Right kidney (tissue), 9 donors: ENCODE measurements at places on chromosomes 5 and 9.
A peak's percentile ranks its signal among the peaks of the same experiment; 100 is the strongest.

DNA sequence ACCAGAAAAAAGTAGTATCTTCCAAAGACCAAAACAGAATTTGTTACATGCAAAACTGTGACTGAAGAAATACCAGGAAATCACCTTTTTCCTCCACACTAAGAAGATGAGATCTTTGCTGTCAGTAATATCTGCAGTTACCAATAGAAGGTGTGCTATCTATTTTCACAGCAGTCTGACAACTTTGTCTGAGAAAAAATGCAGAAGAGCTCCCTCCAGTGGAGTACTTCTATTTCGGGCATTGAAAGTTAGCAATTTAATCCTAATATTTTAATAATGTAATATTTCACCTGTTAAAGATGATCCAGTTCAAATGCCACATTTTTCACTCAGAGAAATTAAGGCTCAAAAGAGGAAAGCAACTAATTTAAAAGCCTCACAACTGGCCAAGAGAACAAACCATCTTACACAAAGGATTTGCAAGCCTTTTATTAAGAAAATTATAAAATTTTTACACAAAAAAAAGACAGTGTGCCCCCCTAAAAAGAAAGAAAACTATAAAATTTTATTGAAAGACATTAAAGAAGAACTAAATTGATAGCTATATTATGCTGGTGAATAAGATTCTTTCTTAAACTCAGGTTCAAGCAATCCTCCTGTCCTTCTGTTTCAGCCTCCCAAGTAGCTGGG is 50.6 kb downstream of the DEPDC1B start:
- DNase-seq = no peak

- no peak for DNase-seq
These were observed 2.4 kb upstream of the DOCK8 start for GRCh38 chr9:212297-212696.

- DNase-seq = no peak
These were observed 222.9 kb downstream of the DOCK8 start for GRCh38 chr9:437574-438001.

- DNase-seq = peak; percentile 4
These were observed 519 bp upstream of the RAD50 start for GRCh38 chr5:132556153-132556762.

DNA sequence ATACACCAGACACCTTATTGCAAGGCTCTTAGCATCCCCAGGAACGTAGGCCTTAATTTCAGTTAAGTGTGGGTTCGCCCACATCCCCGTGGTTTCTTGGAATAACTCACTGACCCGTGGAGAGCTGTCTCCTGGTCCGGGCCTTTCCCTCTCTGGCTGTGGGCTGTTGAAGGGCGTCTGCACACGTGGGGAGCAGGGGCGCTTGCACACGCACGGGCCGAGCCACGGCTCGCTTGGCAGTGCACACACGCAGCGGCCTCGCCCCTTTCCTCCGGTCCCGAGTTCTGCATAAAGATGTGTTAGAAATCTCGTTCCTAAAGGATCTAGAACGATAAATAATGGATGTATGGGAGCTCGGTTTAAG is 141.9 kb downstream of the PBX3 start:
- DNase-seq = peak; percentile 62

DNA sequence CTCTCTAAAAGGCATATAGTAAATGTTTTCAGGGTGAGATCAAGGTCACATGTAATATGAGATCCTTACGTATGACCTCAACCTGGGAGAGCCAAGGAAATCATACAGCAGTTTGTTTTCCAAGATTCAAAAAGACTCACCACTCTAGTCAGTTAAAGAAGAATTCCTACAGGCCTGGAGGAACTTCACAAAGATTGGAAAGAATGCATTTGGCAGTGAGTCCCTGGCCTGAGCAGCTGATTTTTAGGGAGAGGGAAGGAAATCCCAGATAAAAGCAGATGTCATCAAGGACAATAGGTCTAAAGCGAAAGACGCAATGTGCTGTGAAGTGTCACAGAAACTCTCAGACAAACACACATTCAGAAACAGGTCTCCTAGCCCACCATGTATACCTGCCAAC is 424.0 kb upstream of the ZNF462 start:
- no peak for DNase-seq

GRCh38 chr9:90860826-90861225 is 59.2 kb downstream of the SYK start:
- DNase-seq = no peak

DNA sequence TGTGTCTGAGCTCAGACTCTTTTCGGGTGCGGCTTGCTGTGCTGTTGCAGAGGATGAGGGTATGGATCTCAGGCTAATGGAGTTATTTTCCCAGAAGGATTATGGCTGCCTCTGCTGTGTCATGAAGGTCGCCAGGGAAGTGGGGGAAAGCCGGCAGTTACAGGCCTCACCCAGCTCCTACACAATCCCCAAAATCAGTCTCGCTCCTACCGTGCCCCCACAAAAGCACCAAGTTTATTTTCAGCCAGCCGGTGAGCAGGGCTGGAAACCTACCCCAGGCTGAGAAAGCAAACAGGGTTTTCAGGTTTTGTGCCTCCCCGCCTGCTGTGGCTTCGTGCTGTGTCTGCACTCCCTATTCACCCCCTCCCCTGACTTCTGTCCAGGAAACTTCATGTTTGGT is 113.3 kb downstream of the SLC24A2 start:
- DNase-seq = no peak

- no peak for DNase-seq
These were observed at the start of gene AMBP for GRCh38 chr9:114078021-114078780. AMBP (minus strand) TSS chr9:114078300; CDS start chr9:114078209, 91 bp downstream.

GRCh38 chr5:164057121-164057520 is 551.7 kb downstream of the MAT2B start:
- no peak for DNase-seq

- DNase-seq = peak; percentile 42
These were observed 9.9 kb upstream of the FBP2 start for GRCh38 chr9:94603259-94604160.

GRCh38 chr5:161058781-161059180 is 206.8 kb upstream of the ATP10B start:
- no peak for DNase-seq

- no peak for DNase-seq
These were observed at the start of gene HSPB3 for GRCh38 chr5:54455413-54456157. HSPB3 (plus strand) TSS chr5:54455699; CDS start chr5:54455790, 91 bp downstream.

- DNase-seq = peak; percentile 4
These were observed 299.3 kb downstream of the RASEF start for GRCh38 chr9:82763656-82764055.

DNA sequence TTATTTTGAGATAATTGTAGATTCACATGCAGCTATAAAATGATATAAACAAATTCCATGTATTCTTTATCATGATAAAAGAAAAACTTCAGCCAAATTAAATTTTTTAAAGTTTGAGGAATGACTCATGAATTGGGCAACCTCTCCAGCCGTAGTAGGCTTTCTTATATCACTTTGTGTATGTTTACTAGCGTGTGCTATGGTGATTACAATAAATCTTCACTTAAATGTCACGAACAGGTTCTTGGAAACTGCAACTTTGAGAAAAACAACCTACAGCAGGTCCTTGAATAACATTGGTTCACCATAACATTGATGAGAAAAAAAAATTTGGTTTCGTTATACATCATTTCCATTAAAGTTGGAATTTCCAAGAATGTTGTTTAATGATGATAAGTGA is 730.9 kb upstream of the TYRP1 start:
- no peak for DNase-seq

DNA sequence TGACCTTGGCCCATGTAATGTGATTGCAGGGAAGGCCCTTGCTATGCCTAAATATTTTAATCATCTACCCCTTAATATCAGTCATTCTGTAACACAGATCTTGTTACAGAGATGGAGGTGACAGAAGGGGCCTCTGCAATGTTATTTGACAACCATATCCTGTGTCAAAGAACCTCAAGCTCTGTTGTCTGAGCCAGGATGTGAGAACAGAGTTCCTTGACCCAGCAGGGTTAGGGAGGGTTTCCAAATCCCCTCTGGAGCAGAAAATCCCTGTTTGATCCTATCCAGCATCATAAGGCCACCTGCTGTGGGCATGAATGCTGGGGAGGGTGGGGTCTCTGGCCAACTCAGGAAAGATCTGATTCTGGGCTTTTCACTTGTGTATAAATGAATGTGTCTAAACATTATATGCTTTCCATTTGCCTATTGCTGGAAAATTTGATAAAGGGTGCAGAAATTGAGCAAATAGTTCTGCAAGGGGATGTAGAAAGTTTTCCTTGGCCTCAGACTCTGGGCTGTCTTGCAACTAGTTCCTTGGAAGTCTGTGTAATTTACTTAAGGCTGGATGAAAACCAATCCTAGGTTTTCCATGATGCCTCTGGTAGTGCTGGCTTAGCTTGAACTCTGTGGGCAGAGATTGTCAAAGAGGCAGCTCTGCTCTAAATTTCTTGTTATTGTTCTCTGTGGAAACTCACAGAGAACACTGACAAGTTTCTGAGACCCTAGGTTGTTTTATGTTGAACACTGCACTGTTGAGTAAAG is 71.0 kb downstream of the PGM5 start:
- no peak for DNase-seq

DNA sequence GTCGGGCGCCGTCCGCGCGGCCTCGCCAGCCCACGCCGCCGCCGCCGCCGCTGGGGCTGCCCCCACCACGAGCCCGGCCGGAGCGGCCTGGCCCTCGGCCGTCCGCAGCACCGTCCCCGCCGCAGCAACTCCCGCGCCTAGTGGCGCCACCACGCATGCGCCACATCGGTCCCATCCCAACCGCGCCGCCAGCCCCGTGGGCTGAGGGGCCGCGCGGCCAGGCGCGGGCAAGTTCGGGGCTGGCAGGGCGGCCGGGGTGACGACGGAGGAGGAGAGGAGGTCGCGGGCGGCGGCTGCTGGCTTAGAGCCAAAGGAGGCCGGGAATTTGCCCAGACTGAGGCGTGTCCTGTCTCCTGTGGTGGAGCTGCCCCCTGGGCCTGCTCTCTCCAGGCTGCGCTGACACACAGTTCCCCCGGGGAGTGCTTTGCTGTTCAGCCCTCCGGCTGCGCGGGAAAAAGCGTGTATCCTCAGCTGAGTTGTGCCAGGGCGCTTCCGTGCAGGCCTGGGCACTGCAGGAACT is at the start of gene TUSC1:
Gene TUSC1, minus strand, starts transcription at position 298 of the 520 bp plus-strand sequence. Its CDS starts 132 bp downstream, at position 166.
- DNase-seq = peak; percentile 96

- no peak for DNase-seq
These were observed 24.0 kb downstream of the TMEM161B start for GRCh38 chr5:88244686-88245085.

DNA sequence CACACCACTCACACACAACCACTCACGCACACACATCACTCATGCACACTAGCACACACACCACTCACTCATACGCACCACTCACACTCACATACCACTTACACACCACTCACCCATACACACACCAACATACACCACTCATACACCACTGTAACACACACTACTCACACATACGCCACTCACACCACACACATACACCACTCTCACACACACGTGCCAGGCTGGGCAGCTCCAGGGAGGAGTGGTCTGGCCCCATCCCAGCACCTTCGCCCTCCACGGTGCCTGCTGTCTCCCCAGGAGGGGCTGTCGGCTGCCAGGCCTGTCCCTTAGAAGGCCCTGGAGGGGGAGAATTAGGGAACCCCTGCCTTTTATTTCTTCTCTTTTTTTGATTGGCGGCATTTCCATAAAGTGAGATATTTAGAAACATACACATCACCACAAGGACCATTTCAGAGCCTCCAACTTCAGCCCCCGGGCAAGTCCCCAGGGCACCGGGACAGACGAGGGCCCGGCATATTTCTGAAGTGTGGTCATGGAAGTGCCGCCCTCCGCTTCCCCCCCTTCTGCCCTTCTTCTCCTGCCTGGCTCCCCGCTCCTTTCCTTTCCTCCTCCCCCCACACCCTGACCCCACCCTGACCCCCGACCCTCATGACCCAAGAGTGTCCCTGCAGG is 6.3 kb upstream of the ASB6 start:
- DNase-seq = no peak

- DNase-seq = no peak
These were observed 14.4 kb downstream of the GDNF start for GRCh38 chr5:37825334-37825915.

- peak; percentile 84 for DNase-seq
These were observed 2.1 kb upstream of the TRAF1 start for GRCh38 chr9:120928483-120929228.

GRCh38 chr9:109765830-109766229 is 14.2 kb upstream of the PALM2AKAP2 start:
- DNase-seq = no peak

- no peak for DNase-seq
These were observed 558 bp downstream of the GRPEL2 start for GRCh38 chr5:149345892-149346222.

DNA sequence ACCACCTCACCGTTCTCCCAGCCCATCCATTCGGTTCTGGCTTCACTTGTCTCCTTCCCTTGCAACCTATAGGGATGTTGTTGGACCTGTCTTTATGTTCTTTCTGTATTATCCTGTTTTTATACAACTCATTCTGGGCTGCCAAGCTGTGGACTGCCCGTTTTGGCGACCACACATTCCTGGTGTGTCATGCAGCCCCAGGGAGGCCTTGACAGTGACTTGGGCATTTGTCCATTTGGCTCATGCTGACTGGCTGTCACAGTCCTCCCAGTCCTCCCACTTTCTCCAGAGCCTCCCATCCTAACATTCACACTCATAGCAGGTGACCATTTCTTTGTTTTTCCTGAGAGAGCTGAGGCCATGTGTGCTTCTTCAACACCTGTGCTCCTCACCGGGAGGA is 136.4 kb downstream of the SLF1 start:
- DNase-seq = no peak

DNA sequence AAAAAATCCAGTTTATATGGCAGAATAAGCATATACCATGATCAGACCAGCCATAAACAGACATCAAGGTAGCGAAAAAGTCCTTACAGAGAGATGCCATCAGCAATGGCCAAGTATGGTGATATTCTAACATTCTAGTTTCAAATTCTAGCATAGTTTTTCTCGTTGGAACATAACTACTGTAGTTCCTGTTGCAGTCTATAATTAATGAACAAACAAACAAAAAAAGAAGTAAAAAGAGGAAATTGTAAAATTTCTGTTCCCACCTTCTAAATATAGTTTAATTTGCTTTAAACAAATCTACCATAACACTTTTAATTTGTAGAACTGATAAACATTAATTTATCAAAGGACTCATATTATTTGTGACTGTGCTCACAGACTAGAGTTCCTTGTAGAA is 9.9 kb upstream of the CD180 start:
- no peak for DNase-seq

GRCh38 chr5:112084149-112084548 is 327.2 kb upstream of the NREP start:
- no peak for DNase-seq
